ENCODE measurements at places on chromosomes 7 and 10.
A peak's percentile ranks its signal among the peaks of the same experiment; 100 is the strongest.

DNA sequence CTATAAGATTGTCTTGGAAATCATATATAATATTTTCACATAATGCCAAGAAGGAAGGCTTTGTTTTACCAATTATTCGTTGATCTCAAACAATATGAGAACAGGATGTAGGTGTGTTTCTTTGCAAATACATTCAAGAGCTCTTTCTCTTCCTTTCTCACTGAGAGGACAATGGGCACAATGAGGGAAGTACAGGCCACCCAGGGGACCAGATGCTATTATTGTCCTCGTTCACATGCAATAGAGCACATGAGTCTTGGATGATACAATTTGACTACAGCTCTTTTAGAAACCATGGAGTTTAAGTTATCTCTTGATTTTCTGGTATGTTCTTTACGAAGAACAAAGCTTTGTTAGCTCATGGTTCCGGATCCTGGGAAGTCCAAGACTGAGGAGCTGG, 323.7 kb upstream of the KLF6 start:
- no peak for DNase-seq

GRCh38 chr10:132575320-132576201, 38.0 kb downstream of the INPP5A start:
- no peak for DNase-seq

GRCh38 chr7:4026941-4027486, 655.1 kb upstream of the FOXK1 start:
- no peak for DNase-seq

DNA sequence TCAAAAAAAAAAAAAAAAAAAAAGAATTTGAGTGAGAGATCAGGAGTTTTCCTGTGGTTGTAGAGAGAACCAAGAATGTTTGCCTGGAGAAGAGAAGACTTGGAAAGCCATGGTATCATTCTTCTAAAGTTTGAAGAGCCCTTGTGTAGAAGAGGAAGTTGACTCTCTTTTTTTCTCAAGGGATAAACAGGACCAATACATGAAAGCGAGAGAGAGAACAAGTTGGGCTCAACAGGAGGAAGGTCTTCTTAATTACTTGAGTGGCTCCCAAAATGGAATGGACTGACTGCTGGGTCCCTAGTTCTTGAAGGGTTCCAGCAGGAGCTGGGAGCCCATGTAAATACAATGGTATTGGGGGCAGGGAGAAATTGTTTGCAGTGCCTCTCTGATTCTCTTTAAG, 173.3 kb upstream of the ADO start:
- DNase-seq, result no peak

DNA sequence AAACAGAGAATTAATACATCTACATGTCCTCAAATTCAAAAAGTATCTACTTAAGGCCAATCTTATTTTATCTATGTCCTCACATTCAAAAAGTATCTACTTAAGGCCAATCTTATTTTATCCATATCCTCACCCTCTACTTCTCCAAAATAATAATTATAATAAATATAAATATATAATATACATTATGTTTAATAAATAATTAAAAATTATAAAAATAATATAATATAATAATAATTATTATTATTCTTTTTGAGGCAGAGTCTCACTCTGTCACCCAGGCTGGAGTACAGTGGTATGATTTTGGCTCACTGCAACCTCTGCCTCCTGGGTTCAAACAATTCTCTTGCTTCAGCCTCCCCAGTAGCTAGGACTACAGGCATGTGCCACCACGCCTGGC, 784.9 kb downstream of the DNAJB9 start:
- no peak for DNase-seq

GRCh38 chr10:103542764-103543616, 49.5 kb downstream of the NEURL1 start:
- peak; percentile 36 for DNase-seq

DNA sequence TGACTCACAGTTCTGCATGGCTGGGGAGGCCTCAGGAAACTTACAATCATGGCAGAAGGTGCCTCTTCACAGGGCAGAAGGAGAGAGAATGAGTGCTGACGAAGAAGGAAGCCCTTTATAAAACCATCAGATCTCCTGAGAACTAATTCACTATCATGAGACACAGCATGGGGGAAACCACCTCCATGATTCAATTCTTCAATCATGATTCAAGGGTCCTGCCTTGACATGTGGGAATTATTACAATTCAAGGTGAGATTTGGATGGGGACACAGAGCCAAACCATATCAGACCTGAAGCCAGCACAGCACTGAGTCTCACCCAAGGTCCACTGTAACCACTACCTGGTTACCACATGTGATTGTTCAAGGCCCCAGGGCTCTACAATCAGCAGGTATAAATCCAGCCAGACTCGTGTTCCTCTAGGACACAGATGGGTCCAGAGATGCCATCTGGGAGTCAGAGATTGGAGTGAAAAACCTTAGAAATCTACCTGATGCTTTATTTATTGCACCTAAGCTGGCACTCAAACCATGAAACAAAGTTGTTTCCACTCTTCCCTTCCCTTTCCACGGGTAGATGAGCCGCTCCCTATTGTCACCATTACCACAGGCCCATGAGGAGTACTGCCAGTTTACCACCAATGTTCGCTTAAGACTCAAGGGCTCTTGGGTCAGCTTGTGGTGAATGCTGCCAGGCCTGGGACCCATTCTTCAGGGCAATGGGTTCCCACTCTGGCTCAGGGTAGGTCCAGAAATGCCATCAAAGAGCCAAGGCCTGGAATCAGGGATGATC, 1061.5 kb downstream of the LRMDA start:
- no peak for DNase-seq

GRCh38 chr7:55271661-55272060, 93.5 kb upstream of the LANCL2 start:
- no peak for DNase-seq

- DNase-seq, result no peak
These were observed 347.7 kb downstream of the POM121L12 start for GRCh38 chr7:53383131-53383530.

GRCh38 chr10:95755511-95756004, 405 bp upstream of the ENTPD1 start:
- DNase-seq, result no peak

DNA sequence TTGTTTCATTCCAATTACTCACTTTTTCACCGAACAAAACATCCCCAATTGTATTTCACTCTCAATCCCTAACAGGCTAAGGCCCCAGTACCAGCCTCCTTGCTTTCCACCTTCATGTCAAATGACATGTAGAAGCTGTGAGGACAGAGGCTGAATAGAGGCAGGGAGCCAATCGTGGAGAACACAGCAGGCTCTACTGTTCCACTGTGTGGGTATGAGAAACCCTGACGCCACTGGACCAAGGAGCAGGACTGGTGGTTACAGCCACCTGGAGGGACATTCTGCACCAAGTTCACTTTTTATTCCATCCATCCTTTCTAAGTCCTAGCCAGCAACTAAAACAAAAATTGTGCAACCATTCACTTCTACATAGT, 502.8 kb downstream of the SORCS1 start:
- DNase-seq, result no peak

- DNase-seq, result no peak
These were observed 18.0 kb downstream of the GRID1 start for GRCh38 chr10:86348321-86349210.

DNA sequence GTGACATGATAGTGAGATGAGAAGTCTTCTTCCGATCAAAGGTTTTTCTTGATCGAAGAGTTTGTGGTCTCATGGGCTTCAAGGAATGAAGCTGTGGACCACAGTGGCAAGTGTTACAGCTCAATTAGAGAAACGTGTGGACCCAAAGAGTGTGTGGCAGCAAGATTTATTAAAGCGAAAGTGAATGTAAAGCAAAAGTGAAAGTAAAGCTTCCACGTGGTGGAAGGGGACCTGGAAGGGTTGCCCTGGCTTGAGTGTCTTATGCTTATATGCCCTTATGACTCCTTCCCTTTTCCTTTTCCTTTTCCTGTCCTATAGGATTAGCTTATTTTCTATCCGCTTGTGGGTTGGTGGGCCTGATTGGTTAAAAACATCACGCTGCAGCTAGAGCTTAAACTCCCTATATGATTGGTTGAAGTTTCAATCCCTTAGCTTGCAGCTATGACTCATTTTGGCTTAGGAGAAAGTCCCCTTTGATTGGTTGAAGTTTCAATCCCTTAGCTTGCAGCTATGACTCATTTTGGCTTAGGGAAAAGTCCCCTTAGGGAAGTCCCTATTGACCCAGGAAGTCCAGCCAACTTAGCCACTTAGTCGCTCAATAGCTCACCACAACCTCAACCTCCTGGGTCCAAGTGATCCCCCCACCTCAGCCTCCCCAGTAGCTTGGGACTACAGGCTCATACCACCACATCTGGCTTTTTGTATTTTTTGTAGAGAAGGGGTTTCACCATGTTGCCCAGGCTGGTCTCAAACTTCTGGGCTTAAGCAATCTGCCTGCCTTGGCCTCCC, 34.7 kb downstream of the MRPS24 start:
- DNase-seq, result peak; percentile 78

DNA sequence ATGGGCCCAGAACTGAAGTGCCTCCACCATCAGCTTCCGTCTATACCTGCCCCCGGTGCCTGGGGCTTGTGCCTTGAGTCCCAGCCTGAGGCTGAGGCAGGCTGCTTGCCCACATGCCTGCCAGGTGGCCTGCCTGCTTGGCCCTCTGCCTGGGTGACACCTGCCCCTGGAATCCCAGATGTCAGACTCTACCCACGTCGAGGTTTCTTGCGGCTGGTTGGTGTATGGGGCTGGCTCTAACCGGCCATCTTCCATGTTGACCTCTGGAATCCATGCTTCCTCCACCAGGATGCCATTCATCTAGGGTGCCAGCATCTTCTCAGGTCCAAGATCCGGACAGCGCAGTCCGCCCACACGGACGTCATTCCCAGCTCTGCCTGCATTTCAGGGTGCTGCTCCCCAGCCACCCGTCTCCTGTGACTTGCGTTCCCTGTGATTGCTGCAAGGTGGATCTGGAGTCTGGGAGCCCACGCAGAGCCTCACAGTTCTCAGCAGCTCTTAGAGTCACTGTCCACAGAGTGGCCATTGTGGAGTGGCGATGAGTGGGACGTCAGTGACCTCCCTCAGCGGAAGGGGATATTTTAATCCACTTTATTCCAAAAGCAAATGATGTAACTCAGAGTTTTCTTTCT, 298.1 kb downstream of the TCERG1L start:
- DNase-seq, result no peak

DNA sequence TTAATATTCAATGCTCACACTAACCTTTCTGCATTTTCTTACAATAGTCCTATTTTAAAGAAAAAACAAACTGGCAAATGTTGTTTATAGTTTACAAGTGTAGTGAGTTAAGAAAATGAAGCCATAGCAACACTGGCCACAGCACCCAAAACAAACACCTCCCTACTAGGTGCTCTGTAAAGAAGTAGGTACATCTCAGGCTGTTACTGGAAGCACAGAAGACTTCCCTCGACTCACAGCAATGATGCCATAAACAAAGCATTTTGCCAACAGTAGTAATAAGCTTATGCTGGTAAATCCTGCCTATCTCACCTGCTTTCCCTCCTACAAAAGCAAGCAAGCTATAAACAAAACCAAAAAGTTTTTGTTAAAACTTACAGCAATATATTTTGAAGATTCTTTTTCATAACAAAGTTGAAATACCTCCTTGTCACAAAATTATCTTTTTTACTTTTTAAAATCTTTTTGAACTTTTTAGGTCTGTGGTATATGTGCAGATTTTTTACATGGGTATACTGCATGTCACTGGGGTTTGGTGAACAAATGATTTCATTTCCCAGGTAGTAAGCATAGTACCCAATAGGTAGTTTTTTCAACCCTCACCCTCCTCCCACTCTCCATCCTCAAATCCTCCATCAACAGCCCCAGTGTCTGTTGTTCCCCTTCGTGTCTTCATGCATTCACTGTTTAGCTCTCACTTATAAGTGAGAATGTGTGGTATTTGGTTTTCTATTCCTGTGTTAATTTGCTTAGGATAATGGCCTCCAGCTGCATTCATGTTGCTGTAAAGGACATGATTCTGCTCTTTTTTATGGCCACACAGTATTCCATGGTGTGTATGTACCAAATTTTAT, 28.4 kb downstream of the COA1 start:
- no peak for DNase-seq

- no peak for DNase-seq
These were observed 786.5 kb upstream of the C7orf33 start for GRCh38 chr7:147804032-147804431.

DNA sequence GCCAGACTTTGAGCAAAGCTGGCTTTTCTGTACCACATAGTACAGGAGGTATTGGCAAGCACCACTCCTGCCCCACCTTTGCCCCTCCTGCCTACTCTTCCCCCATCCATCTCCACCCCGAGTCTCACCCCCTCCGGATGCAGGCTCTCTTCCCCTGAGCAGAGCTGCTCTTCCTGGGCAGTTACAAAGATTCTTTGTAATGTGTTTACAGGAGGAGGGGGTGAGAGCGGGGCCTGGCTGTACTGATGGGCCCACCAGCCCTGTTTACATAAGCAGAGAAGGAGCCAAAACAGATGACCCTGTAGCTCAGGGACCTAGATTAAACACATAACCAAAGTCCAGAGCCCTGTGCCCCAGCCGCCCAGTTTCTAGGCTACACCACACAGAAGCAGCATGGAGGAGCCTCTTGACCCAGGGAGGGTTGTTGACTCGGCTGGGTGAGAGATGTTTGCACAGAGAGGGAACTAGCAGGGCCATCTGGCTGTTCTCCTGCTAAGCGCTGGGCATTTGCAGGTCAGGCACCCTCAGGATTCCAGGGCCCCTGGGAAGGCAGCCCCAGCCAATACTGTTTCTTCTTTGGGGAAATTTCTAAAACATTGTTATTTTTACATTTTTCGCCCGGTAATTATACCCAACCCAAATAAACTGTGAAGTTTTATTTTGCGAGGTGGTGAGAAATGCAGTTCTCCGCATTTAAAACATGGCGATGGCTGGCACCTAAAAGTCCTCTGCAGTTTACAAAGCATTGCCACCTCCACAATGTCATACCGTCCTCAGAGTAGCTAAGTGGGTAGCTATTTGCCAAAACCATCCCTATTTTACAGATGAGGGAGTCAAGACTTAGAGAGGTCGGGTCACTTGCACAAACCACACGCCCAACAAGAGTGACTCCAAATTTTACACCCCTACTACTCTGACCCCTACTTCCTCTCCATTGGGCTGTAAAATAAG, 11.4 kb upstream of the ZKSCAN1 start:
- no peak for DNase-seq

GRCh38 chr10:130434446-130435385, 298.5 kb downstream of the GLRX3 start:
- DNase-seq, result no peak

DNA sequence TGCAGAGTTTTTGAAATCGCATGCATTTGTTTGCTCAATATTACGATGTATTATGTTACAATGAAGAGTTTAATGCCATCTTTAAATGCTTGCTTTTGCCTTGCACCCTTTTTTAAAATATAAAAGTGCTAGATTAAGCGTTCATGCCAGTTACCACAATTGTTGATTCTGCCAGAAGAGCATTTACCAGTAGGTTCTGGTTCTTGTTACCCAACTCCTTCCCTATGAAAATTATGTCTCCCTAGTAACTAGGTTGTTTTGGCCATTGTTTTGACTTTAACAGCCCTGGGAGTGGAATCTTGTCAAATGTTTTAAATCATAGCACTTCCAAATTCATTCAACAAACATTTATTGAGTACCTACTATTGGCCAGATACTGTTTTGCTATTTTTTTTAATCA, 32.8 kb upstream of the CDK14 start:
- no peak for DNase-seq

- DNase-seq, result peak; percentile 23
These were observed 165.2 kb downstream of the PTEN start for GRCh38 chr10:88028654-88029053.

GRCh38 chr10:17651896-17652295, 7.9 kb downstream of the STAM start:
- DNase-seq, result no peak

GRCh38 chr7:131219312-131220041, 108.2 kb upstream of the MKLN1 start:
- DNase-seq, result peak; percentile 7

All from CD4-positive, alpha-beta T cell treated with Interferon alpha-2 for 1 hour (primary cell).